ENCODE measurements at places on chromosomes 2 and 18.
A peak's percentile ranks its signal among the peaks of the same experiment; 100 is the strongest.

DNA sequence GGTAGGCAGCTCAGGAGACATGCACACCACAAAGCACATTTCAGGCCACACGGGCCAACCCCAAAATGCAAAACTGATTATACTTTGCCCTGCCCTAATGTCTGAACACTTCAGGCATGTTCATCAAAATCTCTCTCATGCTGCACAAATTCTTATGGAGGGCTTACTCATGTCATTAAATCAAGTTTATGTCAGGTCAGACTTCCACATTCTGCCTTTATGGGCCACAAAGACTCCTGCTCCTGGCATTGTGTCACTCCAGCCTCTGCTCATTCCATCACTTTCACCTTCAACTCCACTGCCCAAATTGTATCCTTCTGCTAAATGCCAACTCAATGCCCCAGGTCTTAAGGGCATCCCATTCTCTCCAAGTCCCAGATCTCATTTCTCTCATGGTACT is 9.2 kb downstream of the UXS1 start:
- DNase-seq: no peak

DNA sequence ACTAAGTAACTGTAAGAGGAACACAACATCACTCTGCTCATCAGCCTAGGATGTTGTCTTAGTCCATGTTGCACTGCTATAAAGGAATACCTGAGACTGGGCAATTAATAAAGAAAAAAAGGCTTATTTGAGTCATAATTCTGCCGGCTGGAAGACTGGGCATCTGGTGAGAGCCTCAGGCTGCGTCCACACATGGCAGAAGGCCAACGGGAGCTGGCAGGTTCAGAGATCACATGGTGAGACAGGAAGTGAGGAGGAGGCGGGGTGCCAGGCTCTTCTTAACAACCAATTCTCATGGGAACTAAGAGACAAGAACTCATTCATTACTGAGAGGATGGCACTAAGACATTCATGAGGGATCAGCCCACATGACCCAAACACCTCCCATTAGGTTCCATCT is 46.8 kb downstream of the EPG5 start:
- peak; percentile 50 for DNase-seq

DNA sequence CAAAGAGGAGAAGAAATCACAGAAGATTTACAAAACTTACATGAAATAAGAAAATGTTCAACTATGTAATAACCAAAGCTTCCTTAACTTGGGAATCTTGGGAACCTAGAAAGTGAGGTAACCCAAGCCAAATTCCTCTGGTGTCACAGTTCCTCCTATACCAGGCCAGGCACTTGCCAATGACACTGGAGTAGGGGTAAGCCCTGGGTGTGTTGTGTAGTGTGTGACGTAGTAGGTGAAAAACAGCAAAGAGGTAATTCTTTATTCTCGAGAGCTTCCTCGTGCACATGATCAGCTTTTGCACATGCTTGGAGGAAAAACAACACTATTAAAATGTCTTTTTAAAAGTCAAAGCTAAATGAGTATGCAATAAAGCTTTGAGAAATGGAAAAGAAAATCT is 118.0 kb downstream of the METTL8 start:
- no peak for DNase-seq

DNA sequence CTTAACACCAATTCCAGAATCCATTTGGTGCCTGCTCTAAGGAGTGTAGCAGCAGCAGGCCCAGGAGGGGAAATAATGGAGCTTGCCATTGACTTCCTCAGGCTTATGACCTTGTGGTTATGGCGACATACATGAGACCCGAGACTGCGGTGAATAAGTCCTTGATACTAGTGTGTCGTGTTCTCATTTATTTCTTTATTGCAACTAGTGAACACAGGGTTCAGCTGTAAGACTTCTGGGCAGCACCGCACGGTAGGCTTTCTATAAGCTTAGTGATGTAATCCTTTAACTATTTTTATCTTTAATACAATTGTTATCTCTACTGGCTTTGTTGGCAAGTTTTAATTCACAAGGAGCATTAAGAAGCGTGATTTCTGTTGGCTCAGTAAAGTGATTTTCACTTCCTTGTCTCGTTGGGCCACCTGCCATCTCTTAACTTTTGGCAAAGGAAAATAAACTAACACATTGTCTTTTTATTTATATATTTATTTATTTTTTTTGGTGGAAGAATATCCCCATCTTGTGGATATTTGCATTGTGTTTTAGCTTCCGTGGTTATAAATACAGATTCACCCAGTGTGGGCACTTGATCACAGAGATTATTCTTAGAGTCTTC is 139.8 kb downstream of the LTBP1 start:
- DNase-seq: no peak

DNA sequence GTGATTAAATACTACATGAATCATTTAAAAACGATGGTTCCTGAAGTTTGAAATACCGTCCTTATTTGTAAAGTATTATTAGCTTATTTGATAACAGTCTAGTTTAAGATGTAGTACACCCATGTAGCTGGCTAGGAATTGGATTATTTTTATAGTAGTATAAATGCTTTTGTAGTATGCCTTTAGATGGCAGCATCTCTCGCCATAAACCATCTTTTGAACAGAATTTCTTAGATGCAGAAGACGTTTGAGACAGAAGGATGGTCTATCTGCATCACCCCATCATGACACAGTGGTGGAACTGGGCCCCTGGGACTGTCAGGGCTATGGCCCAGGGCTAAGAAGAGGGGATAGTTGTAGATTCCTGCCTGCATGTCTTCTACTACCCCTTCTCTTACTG is 152.7 kb downstream of the WDSUB1 start:
- peak; percentile 66 for DNase-seq

GRCh38 chr2:238966072-238966937 is 118.4 kb downstream of the TWIST2 start:
- no peak for DNase-seq

DNA sequence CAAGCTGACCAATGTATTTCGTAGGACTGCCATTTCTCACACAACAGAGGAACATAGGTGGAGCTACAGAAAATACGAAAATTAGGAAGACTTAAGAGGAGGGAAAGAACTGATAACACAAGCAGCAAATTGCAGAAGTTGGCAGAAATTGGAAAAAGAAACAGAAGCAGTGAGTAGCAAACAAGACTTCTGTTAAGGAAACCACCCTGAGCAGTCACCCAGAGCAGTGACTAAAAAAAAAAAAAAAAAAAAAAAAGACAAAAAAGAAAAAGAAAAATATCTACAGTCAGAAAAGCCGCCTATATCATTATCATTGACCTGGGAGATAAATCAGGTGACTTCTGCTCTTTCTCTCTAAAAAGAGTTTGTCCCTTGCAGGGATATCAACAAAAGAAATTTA is 21.4 kb downstream of the STK17B start:
- DNase-seq: no peak

- DNase-seq: no peak
Measured at GRCh38 chr2:23633966-23634365, 249.0 kb downstream of the KLHL29 start.

DNA sequence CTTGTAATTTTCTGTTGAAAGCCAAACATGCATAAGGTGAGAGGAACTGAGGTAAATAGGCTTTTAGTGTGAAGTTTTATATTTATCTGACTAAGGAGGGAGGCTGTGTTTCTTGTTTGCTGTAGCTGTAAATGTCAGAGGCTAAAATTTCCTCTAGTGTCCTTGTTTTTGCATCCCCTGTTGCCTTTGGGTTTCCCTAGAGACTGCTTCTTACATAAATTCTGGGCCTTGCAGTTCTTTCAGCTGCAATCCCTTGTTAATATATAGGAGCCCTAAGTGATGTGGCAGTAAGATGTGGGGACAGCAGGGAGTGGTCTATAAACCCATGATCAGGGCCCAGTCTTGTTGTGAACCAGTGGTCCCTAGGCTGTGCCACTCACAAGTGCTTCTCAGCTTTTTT is 7.5 kb upstream of the IMP4 start:
- DNase-seq: no peak

GRCh38 chr2:201880993-201881611 is 74.8 kb downstream of the CDK15 start:
- peak; percentile 69 for DNase-seq

DNA sequence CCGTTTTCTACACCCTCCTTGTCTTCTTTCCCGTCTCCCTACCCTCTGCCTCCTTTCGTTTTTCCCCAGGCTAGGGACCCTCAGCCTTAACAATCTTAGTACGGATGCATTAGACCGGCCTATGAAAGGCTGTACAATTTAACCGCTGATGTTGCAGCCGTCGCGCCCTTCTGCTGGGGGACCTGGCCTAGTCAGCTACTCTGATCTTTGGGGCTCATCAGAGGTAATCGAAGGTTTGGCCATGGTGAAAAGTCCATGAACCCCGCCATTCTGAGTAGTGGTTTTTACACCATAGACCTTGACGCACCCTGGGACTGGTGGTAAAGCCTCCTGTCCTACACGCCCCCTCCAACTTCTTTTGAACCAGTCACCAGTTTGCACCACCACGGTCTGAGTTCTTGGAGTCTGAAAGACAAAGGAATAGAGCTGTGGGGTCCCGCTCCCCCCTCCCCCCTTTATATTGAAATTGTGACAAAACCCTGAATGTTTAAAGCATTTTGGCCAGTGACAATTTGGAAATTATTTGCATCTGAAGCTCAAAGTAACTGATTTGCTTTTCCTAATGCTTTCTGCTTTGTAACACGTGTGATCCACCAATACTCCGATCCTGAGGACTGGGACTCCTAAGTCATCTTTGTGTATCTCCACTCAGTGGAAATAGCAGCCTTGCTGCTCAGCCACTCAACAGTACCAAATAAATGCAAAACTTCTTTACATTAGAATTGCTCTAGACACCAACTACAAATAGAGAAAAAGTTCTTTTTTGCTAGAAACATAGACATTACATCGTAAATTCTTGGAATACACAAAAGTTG is 642 bp upstream of the SRSF7 start:
- DNase-seq: no peak

GRCh38 chr2:125837128-125837527 is 818.8 kb upstream of the GYPC start:
- DNase-seq: no peak

- no peak for DNase-seq
Measured at GRCh38 chr2:104468846-104469245, 385.1 kb upstream of the POU3F3 start.

DNA sequence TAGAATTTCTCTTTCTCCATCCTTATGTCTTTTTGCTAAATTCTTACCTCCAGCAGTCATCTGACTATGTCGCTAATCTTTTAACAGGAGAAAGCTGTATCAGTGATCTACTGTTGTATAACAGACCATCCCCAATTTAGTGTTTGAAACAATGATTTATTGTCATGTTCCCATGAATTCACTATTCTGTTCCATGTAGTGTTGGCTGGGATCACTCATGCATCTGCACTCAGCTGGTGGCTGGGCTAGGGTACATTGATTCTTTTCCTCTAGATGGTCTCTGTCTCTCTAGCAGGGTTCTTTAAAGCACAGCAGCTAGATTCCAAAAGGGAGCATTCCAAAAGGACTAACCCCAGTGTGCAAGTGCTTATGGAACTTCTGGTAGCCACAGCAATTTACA is 184.2 kb upstream of the FANCL start:
- DNase-seq: no peak

DNA sequence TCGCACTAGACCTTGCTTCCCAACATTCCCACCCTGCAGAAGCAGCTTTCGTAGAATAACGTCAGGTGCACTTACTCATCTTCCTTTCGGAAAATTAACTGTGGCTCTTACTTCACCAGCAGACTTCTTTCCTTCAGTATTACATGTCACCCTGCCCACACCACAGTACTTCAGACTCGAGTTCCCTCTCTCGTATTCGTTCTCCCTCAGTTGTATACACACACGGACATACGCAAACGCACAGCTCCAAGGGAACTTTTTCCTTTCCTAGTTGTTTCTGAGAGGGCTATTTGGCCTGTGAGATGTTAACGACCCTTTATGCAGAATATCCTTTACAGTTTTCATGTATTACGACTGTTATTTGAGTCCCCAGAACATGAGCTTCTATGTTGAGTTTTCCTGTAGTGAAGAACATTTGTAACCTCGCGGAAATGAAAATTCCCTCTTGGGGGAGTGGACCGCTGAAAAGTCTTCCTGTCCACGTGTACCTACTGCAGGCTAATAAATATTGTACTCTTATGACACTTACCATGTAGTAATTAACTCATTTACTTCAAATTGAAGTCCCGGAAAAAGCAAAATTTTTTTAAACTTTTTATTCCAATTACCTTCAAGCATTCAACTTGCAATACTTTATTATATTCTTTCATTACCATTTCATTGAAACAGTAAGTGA is 908 bp downstream of the ERLEC1 start:
- DNase-seq: peak; percentile 13

DNA sequence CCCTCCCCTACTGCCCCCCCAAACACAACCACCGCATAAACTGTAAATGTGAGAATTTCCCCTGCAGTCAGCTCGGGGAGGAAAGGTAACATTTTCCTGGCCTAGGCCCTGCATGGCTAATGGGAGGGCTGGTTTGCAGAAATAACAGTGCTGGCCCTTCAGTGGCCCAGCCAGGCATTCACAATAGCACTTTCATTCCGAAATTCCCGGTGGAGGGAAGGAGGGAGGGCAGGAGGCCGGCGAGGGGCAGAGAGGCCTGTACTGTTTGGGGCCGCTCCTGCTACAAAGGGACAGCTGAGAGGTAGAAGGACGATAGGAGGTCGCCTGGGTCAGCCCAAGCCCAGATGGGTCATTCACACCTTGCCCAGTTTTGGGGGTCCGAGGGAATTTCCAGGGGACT is 11.3 kb downstream of the CYP26B1 start:
- no peak for DNase-seq

DNA sequence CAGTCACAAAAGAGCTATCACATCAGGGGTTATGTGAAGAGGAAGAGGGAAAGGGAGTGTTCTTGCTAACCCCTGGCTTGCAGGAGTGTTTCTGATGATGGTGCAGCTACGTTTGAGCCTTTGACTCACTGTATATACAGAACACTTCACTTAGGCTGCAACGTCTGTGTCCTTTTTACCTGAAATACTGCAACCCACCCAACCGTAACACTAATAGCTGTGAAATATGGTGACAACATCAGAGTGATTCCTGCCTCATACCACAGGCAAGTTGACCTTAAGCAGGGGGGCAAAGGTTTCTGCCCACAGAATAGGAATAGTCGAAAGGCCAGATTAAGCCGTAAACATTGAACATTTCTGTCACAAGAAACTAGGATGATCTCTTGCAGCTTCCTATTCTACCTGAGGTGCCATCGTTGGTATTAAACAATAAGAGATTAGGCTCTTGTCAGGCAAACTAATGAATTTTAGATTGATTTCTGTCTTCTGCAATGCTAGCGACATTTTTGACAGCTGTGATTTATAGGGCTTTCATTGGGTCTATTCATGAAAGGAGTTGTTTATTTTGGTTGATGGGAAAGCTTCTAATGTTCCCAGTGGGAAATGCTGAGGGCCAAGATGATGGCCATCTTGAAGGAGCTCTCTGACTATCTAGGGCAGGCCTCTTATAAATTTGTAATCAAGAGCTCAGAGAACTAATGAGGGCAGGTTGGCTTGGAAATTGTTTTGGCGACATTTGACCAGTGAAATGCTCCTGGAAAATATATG is 316.8 kb downstream of the PIK3C3 start:
- no peak for DNase-seq

- no peak for DNase-seq
Measured at GRCh38 chr2:219907011-219907365, 279.6 kb downstream of the SLC4A3 start.

- DNase-seq: peak; percentile 23
Measured at GRCh38 chr18:22831441-22831904, 101.7 kb upstream of the RBBP8 start.

- no peak for DNase-seq
Measured at GRCh38 chr2:37090019-37090477, 5.7 kb downstream of the GPATCH11 start.

- no peak for DNase-seq
Measured at GRCh38 chr2:234565201-234565600, 68.3 kb upstream of the ARL4C start.

GRCh38 chr2:240624950-240625621 is at the start of gene GPR35:
Gene GPR35, plus strand, starts transcription at chr2:240625480. Its CDS starts 4,473 bp downstream, at chr2:240629953.
- DNase-seq: peak; percentile 91

GRCh38 chr2:76861708-76862107 is 660.5 kb downstream of the LRRTM4 start:
- peak; percentile 1 for DNase-seq

All from fibroblast of skin of back (primary cell).